ENCODE measurements at places on chromosomes 1 and 21.

GRCh38 chr1:27395441-27396195, 3.2 kb downstream of the GPR3 start:
- peak; percentile 94 for DNase-seq

DNA sequence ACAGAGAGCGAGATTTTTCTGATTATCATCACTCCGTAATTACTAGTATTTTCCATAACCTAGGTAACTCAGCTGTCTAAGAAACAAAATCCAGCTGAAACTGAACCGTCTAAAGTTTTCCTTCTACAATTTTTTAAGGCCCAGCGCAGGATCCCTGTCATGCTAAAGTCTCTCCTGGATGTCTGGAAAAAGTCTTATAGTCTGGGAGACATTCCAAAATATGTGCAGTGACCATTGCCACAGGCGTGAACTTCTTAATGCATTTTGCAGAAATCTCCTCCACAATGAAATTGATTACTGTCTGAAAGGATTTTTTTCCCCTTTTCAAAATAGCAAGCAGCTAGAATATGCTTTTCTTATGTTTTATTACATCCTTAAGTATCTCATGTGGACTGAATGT, 209.3 kb upstream of the C1orf105 start:
- DNase-seq: no peak

DNA sequence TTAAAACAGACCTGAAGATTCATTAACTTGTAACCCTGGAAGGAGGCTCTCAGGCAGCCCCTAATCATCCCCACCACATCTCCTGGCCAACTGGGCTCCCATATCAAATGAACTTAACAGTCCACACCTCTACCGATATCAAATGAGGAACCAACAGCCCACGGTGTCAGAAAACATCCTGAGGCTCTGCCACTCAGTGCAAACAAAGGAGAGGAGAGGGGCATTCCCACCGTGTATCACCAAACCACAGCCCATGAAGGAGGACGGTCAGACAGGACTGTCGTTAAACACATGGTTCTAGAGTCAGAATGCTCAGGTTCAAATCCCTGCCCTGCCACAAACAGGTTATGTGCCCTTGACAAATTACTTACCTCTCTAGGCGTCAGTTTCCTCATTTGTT, 52.5 kb downstream of the ERI3 start:
- no peak for DNase-seq

DNA sequence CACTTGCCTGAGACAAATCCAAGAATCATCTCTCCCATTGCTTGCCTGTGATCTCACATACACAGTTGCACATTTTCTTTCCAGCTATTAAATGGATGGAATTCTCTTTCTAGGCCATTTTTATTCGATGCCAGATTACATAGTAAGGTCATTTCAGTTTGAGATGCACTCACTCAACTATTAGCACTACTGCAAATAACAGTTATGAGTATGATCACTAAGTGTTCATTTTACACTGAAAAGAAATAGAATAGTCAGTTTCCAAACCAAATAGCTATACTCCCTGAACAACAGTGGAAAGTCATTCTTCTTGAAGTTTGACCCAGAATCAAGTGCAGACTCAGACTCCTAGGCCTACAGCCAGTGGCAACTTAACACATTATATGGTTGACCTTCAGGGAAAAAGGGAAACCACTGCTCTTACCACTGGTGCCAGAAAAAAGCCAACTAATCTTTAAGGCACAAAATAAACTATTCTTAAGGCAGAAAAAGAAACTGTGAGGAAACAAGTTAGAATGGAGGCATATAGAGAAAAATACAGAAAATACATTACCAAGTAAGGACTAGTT, 31.5 kb downstream of the WNT2B start:
- DNase-seq: no peak

DNA sequence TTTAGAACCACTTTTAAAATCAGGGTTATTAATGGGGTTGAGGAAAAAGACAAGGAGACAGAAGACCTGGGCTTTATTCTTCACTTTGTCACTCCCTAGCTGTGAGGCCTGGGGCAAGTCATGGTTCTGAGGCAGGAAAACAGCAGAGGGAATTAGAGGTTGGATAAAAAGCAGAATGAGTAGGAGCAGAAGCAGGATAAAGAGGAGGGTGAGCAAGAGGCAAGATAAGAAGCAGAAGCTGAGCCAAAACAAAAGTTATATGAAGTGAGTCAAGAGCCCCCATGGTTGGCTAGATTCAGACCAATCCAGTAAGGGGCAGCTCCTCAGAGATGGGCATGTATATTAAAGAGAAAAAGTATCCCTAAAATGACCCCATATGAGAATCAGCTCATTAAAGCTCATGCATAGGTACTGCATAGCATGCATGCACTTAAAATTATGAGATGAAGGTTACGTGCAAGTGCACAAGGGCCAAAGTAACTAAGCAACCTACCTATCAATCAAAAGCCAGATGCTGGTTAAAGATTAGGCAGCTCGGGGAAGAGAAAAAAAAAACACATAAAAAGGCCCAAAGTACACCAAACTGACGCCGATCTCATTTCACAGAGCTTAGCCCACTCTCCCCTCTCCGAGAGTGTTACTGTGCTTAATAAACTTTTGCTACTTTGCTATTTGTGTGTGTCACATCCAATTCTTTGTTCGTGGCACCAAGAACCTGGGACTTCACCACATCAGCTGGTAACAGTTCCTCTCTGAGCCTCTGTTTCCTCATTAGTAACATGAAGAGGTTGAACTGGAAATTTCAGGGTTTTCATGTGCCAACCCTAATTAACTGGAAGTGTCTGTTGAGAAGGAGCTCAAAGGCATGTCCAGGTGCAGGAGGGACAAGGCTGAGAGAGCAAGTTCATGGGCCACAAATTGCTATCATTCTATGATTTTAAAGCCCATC, 2.2 kb downstream of the AVPR1B start:
- DNase-seq: no peak
